Keratinocyte (primary cell): ENCODE measurements at places on chromosomes 11 and 22.
A peak's percentile ranks its signal among the peaks of the same experiment; 100 is the strongest.

- no peak overlapping the region for H3K27ac ChIP-seq
- H3K4me3 ChIP-seq = no peak overlapping the region
- H3K27me3 ChIP-seq = no peaks in the 10 kb centered on the region
Observed at GRCh38 chr11:30131535-30131934, 99.3 kb upstream of the FSHB start.

- no peaks in the 10 kb centered on the region for H3K36me3 ChIP-seq
- no peak for DNase-seq
- H3K27ac ChIP-seq = no peak overlapping the region
Observed at GRCh38 chr11:134475951-134476350, 63.9 kb upstream of the B3GAT1 start.

DNA sequence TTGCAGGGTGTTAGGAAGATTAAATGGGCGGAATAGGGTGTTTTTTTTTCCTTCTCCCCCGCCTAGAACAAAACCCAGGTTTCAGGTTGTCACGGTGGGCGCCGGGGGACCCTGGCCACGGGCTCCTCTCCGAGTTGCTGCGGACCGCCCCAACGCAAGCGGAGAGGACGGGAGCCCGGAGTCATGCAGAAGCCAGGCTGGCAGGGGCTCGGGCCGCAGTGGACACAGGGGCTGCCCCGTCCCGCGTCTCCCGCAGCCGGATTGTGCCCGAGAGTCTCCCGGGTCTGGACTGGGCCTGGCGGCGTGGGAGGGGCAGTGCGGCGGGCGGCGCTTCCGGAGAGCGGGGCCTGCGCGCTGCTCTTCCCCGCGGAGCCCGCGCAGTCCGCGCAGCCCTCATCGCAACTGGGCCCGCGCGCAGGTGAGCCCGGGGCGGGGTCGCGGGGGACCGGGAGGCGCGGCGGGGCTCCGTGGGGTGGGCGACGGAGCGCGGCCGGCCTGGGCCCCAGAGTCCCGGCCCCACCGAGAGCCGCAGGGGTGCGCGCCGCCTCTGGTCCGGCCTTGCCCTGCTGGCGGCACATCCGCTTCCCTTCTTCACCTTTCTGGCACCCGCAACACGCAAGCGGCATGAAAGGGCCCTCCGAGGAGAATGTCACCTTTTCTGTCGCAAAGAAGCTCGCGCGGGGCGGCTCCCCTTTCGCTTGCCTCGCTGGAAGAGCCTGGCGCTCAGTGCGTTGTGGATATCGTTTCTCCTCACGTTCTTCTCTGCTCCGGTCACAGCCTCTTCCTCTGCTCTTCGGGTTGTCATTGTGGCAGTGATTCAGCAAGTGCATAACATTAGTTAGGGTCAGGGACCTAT is at the start of gene TIRAP:
TSS of gene TIRAP (plus strand) at position 358 of the 856 bp plus-strand sequence. CDS start 7,802 bp downstream, outside the sequence.
- no peaks in the 10 kb centered on the region for H3K27me3 ChIP-seq
- peaks cover 20% of the 10 kb centered on the region for H3K4me1 ChIP-seq
- peak within 1 kb of the TSS; percentile 74 for H3K4me3 ChIP-seq

DNA sequence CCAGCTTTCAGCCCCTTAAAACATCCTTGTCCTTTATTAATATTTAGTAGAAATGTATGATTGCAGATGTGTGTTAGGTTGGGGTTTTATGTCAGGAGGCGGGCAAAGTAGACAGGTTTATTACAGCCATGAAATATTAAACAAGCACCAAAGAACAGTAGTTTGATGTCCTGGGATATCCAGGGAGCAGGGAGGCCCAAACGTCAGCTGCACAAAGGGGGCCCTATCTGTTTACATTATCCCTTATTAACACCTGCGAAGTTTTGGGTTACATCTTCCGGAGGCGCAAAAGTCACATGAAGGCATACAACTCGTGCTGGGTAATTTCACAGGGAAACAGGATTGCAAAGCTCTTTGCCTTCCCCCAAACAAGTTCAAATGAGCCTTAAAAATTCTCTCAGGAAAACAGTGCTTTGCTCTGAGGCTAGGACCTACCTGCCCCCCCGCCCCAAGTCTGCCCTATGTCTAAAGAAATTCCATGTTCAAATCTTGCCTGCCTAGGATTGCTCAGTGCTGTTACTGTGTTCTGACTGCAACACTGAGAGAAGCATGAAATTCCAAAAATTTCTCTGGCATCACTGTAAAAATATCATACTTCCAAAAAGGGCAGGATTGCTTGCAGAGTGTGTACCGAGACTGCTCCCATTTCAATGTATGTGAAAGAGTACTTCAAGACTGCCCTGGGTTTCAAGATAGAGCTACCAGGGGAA is 8.9 kb downstream of the MN1 start:
- no peak for DNase-seq
- no peak overlapping the region for H3K27ac ChIP-seq
- H3K4me1 ChIP-seq = peaks cover 4% of the 10 kb centered on the region
- H3K36me3 ChIP-seq = peaks cover 16% of the 10 kb centered on the region

DNA sequence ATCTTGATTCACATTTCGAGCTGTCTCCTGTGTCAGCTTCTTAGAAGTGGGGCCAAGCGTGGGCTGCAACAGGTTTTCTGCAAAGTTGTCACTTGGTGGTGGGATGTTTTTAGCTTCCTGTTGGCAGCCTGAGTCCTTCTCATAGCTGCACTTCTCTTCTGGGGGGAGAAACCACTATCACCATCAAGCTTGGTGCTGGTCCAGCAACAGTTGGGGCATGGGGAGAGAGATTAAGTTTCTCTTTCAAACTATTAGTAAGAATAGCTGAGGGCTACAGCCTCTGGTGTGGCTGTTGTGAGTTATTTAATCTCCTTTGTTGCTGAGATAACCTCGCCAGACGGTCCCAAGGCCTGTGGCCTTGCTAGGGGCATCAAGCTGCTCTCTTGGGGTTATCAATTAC is 123.3 kb upstream of the CRYBB3 start:
- H3K4me3 ChIP-seq = no peak overlapping the region
- no peaks in the 10 kb centered on the region for H3K27me3 ChIP-seq
- H3K27ac ChIP-seq = no peak overlapping the region

- no peaks in the 10 kb centered on the region for H3K27me3 ChIP-seq
- H3K4me3 ChIP-seq = no peak overlapping the region
- H3K27ac ChIP-seq = no peak overlapping the region
- no peak for DNase-seq
- peaks cover 5% of the 10 kb centered on the region for H3K4me1 ChIP-seq
- H3K36me3 ChIP-seq = peaks cover 34% of the 10 kb centered on the region
Observed at GRCh38 chr11:3826721-3827120, 14.0 kb downstream of the RHOG start.

- H3K36me3 ChIP-seq = no peaks in the 10 kb centered on the region
- no peak for DNase-seq
- no peaks in the 10 kb centered on the region for H3K4me1 ChIP-seq
- peaks cover 5% of the 10 kb centered on the region for H3K27me3 ChIP-seq
- no peak overlapping the region for H3K4me3 ChIP-seq
Observed at GRCh38 chr11:128735935-128736605, 42.2 kb downstream of the FLI1 start.

DNA sequence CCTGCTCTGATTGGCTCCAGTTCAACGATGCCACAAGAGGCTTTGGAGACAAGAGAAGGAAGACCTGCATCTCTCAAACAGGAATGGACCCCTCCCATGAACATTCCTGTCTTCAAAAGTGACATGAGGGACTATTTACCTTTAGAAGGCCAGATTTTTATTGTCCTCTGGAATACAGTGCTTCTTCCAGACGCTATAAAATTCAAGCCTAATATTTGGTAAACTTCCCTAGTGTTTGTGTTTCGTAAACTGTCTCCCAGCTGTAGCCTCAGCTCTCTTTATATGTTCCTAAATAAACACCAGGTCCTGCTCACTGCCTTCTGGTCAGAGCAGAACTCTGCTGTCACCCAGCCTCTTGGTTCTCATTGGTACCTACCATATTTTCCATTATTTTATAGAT is 157.8 kb downstream of the CCDC34 start:
- no peaks in the 10 kb centered on the region for H3K27me3 ChIP-seq
- H3K4me1 ChIP-seq = peaks cover 28% of the 10 kb centered on the region

GRCh38 chr22:30876915-30877553 is 91.5 kb downstream of the MORC2 start:
- H3K4me3 ChIP-seq = no peak overlapping the region
- no peak overlapping the region for H3K27ac ChIP-seq
- H3K4me1 ChIP-seq = peaks cover 3% of the 10 kb centered on the region
- no peak for DNase-seq
- no peaks in the 10 kb centered on the region for H3K36me3 ChIP-seq
- no peaks in the 10 kb centered on the region for H3K27me3 ChIP-seq

DNA sequence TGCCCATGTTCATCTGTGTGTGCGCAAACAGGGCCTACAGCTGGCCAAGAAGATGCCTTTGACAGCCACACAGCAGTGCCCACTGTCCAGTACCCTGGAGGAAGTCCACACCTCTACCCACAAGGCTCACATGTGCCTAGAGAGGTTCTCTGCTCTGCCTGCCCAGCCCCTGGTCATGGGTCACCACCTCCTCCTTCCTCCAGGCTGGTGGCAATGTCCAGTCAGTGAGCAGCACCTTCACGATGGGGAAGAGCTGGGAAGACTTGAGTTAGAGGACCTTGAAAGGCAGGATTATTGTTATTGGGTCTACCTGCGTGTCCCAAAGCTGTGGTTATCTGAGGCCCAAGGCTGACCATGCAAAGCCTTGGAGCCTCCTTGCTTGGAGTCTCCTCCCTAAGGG is 28.4 kb upstream of the TTC12 start:
- no peaks in the 10 kb centered on the region for H3K36me3 ChIP-seq
- H3K4me1 ChIP-seq = no peaks in the 10 kb centered on the region
- no peak for DNase-seq
- H3K27ac ChIP-seq = no peak overlapping the region

- H3K4me3 ChIP-seq = no peak overlapping the region
- peaks cover 32% of the 10 kb centered on the region for H3K36me3 ChIP-seq
- H3K27ac ChIP-seq = no peak overlapping the region
- no peak for DNase-seq
Observed at GRCh38 chr11:3359092-3359824, 19.7 kb downstream of the ZNF195 start.

GRCh38 chr11:126918556-126918955 is 82.0 kb downstream of the KIRREL3 start:
- H3K36me3 ChIP-seq = no peaks in the 10 kb centered on the region
- no peak overlapping the region for H3K4me3 ChIP-seq
- H3K27ac ChIP-seq = peak overlapping the region; percentile 95
- peaks cover 6% of the 10 kb centered on the region for H3K4me1 ChIP-seq
- DNase-seq = no peak
- H3K27me3 ChIP-seq = no peaks in the 10 kb centered on the region

DNA sequence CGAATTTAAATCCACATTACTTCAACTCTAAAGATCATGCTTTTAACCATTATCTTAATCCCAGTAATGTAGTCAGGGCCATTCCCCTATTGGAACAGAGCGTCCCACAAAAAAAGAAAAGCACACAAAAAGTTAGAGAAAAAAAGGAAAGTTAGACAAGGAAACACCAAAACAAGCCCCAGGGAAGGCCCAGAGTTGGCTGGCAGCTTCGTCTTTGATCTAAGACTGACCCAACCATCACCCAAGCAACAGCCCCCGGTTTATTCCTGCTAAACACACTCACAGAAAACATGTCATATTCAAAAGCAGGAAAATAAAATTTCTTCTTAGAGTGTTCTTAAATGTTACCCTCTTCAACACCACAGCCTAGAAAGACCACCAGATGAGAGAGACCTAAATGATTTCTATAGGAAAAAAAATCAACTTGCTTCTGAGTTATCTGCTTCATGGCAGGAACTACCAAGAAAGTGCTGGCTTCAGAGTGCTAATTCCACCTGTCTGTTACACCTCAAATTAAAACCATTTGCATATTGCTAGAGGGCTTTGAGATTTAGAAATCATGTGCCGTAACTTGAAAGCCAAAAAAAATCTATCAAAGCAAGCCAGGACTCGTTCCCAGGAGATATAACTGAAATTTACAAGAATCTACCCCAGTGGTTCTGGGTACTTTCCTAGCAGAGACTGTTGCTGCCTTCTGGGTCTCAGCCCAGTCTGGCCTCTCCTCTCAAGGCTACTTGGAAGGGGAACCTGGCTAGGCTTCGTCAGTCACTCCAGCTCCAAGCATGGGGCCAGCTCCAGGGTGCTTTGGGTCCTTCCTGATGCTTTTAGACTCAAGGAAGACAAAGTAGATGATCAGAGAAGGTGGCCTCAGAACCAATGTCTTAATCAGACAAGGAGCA is 31.2 kb downstream of the POU2AF3 start:
- H3K4me1 ChIP-seq = peaks cover 8% of the 10 kb centered on the region
- H3K36me3 ChIP-seq = no peaks in the 10 kb centered on the region
- no peak overlapping the region for H3K4me3 ChIP-seq
- H3K27me3 ChIP-seq = no peaks in the 10 kb centered on the region

GRCh38 chr11:73155102-73155501 is 13.0 kb upstream of the FCHSD2 start:
- H3K4me3 ChIP-seq = no peak overlapping the region
- no peak overlapping the region for H3K27ac ChIP-seq

DNA sequence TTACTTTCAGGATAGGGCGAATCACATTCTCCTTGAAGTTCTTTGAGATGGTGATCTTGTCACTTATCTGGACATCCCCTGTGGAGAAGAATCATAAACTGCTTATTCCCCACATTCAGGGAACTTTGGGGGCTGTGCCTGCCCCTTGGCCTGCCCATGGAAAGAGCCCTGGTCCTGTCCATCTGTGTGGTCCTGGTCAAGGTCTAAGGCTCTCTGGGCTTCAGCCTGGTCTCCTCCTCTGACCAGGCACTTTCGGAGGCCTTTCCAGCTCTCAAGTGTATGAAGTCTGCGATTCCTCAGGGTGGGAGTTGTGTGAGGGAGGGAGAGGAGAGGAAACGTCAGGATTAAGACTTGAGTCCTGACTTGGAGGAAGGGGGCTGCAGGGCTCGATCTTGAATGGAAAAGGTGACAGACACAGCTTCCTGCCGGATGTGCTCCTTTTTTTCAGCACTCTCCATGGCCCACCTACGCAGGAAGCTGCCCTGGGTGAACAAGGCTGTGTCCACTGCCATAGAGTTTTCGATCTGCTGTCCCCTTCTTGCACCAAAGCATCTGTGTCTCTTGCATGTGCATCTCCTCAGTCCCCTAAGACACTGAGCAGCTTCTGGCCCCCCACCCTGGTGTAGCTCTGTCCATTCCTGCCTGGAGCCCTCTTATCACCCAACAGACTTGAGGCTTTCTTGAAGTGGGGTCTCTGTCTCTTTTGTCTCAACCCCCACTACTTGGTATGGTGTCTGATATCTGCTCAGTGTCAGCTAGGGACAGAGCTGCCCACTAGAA is 50.8 kb upstream of the PHOX2A start:
- H3K4me3 ChIP-seq = no peak overlapping the region
- H3K36me3 ChIP-seq = peaks cover 9% of the 10 kb centered on the region
- no peak overlapping the region for H3K27ac ChIP-seq
- H3K27me3 ChIP-seq = no peaks in the 10 kb centered on the region
